ENCODE measurements at places on chromosomes 2 and 18.

DNA sequence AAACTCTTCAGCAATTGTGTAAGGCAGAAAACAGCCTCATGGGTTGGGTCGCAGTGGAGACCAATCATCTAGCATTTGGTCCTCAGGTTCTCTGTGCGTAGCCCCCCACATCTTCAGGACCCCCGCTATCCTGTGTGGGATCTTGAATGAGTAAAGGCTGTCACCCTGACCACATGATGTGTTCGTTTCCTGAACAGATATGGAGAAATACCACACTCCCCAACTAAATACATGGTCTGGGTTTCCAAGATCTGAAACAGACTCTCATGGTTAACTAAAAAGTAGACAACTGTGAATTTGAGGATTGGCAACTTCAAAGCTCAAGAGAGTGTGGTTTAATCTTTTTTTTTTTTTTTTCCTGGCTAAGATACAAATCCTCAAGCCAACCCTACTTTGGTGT is 23.2 kb downstream of the DOCK10 start:
- no peak for DNase-seq

GRCh38 chr2:145682546-145683157 is 1162.7 kb upstream of the ZEB2 start:
- no peak for DNase-seq

DNA sequence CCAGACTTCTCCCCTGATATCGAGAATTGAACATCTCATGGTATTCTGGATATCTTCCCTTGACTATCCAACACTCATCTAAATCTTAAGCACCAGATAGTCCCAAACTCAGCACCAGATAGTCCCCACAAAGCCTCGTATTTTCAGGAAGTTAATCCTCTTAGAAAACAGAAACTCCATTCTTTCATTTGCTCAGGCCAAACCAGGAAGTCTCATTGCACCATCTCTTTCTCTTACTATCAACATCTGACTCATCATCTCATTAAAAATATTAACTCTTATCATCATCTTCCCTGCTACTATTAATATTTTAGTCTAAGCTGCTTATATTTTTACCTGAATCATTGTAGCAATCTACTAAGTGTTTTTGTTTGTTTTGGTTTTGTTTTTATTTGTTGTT is 286.4 kb downstream of the GALNT13 start:
- no peak for DNase-seq

DNA sequence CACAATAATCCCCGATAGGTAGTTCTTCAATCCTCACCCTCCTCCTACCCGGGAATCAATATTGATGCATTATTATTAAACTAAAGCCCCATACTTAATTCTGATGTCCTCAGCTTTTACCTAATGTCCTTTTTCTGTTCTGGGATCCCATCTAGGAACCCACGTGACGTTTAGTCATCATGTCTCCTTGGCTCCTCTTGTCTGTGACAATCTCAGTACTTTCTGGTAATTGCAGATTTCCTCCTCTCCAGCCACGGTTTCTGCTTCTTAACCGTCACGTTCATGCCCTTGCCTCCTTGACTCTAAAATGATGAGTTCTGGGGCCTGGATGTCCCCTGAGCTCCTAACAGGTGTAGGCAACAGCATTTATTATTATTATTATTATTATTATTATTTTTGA is 2.9 kb upstream of the DGKD start:
- DNase-seq = no peak

- no peak for DNase-seq
Measured at GRCh38 chr2:10369269-10370255, 66.9 kb downstream of the HPCAL1 start.

DNA sequence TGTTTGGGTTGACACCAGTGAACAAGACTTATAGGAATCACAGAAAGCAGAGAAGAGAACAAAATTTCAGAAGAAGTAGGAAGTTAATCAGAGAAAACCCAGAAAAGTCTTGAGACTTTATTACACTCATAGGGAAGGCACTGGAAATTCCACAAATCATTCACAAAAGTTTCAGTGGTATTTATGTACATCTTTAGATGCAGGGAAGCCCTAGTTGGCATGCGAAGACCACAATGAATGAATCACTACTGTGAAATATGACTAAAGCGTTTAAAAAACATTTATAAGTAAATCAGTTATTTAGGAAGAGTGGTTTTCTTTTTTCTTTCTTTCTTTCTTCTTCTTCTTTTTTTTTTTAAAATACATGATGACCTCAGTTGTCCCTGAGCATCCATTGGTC is 105.1 kb downstream of the NUP35 start:
- no peak for DNase-seq

- DNase-seq = no peak
Measured at GRCh38 chr2:121130301-121130850, 154.6 kb downstream of the TFCP2L1 start.

DNA sequence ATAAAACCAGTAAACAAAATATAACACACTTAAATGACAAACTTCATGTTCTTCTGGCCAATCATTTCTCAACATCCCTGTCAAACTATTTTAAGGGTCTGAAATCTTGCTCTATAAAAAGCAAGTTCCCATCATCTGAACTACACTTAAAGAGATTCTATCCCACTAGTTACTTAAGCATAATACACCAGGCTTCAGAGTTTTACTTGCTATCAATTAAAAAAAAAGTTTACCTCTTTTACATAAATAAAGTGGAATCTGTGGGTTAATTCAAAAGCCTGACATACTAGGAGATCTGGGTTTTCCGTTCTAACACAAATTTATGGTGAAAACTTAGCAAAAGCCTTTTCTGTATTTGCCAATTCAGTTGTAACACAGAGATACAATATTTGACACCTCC is 1.9 kb downstream of the CLASP1 start:
- DNase-seq = no peak

DNA sequence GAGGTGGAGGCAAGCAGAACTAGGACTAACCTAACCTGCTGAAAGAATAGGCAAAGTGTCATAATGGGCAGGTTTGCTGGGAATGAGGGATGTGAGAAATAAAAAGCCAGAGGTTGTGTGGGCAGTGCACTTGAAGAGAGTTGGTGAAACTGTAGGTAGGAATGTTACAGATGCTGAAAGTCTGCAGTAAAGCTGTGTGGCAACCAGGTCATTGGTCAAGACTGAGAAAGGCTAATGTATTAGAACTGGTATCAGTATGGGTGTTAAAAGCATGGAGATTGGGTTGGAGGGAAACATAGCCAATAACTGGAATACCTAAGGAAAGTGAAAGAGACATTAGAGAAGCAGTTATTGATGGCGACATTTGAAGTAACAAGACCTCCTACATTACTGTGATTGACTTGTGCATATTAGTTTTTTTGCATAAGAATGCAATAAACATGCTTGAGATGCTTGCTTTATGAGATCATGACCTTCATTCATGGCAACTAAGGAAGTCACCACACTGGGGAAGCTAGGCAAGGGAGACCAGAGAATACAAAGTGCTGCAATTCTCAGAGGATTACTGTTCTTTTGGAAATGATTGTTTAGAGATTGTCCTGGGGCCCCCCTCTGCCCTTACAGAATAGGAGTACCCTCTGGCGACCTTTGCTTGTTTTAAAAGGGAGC is 11.8 kb downstream of the GULP1 start:
- DNase-seq = no peak

DNA sequence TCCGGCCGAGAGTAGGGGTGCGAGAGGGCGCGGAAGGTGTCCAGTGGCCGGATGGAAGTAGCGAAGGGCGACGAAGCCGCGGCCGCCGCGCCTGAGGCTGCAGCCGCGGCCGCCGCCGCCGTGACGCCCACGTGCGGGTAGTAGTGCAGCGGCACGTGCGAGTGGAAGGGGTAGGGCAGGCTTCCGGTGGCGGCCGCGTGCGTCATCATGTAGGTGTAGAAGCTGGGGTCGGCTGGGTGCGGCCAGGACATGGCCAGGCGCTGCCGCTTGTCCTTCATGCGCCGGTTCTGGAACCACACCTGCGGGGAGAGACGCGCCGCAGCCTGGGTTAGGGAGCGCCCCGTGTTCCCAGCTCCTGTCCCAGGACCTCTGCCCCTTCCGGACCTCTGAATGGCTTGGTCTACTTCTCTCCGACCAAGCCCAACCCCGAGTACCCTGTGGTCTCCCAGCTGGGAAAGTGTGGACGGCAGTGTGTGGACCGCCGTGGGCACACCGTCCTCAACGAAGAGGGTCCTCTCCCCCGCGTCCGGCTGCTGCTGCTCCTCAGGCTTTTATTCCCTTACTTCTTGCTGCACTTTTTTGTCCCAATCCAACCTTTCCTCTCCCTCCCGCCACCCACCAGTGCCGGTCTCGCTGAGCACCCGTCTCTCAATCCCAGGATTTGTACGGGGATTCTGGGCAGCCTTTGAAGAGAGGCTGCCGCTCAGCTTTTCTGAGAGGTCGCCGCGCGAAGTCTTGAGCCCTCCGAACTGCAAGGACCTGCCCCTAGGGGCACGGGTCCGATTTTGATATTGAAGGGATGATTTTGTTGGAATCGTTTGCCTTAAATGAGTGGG is 3.0 kb downstream of the EVX2 start:
- DNase-seq = no peak

DNA sequence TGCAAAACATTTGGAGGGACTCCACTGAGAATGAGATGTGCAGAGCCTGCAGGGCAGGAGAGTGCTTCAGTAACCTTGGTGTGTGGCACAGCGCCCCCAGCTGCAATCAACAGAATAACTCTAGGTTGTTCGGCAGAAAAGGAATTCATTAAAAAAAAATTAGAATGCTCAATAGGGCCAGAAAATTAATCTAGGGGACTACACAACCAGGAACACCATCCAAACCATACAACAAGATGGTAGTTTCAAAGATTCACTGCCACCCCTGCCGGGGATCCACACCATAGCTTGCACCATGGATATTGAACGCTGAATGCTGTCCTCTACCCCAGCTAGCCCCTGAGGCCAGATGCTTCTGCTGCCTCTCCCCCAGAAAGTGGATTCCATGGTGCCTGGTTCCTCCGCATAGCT is 50.1 kb downstream of the THUMPD2 start:
- no peak for DNase-seq

DNA sequence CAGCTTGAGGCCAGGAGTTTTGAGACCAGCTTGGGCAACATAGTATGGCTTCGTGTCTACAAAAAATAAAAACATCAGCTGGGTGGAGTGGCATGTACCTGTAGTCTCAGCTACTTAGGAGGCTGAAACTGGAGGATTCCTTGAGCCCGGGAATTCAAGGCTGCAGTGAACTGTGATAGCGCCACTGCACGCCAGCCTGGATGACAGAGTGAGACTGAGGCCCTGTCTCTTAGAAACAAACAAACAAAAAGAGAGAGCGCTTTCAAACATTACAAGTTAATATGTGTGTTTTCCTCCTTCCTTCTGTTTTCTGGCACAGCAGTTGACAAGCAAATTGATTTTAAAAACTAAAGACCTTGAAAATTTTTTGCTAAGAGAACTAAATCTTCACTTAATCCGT is 9.9 kb downstream of the EPC2 start:
- DNase-seq = no peak

DNA sequence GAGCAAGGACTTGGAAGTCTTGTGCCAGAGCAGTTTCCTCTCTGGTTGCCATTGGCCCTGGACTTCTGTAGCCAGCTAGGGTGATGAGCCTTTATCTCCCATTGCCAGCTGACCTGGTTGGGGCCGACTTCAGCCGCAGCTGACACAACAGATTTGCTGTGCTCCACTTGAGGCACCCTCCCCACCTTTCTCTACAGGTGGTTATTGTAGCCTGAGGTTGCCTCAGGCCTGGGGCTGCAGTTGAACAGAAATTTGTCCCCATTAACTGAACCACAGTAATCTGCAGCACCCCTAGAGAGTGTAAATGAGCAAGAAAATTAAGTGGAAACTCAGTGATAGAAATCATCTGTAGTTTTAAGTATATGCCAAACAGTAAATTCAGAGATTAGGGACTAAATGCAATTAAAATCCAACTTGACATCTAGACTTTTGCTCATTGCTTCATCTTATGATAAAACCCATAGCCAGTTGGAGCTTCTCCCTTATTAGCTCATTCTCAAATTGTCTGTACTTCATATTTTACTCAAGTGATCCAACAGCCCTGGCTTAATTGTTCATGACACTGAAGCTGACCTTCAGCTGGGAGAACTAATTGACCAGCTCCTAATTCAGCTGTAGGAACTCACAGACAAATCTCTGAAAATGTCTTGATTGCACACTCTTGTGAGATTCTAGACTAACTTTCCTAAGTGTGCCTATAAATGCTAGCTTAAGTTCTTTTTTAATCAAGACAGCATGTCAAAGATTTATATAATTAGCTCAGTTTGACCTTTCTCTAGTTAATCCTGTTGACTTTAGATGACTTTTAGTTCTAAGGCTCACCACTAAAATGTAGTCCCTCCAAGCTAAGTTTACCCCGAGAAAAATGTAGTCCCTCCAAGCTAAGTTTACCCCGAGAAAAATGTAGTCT is 48.9 kb downstream of the COPS8 start:
- DNase-seq = no peak

- no peak for DNase-seq
Measured at GRCh38 chr18:77111951-77112746, 20.4 kb downstream of the MBP start.

GRCh38 chr2:7119132-7119835 is 202.1 kb downstream of the RNF144A start:
- no peak for DNase-seq

- no peak for DNase-seq
Measured at GRCh38 chr2:23605236-23605635, 220.3 kb downstream of the KLHL29 start.

DNA sequence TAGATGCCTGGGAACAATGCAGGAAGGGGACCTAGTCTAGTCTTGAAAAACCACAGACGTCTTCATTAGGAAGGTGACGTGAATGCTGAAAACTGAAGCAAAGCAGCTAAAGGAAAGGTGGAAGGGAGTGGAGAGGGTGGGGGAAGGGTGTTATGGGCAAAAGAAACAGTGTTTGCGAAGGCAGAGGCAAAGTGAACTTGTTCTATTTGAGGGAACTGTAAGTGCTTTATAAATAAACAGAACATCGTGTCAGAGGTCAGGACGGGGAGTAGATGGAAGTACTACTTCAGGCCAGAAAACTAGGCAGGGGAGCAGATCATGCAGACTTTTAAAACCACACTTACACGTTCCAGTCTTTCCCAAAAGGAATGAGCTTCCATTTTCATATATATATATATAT is 57.8 kb downstream of the FASTKD2 start:
- no peak for DNase-seq

GRCh38 chr2:152826581-152827279 is 108.3 kb downstream of the ARL6IP6 start:
- DNase-seq = no peak

- DNase-seq = no peak
Measured at GRCh38 chr18:54080858-54081257, 143.6 kb downstream of the MBD2 start.

GRCh38 chr2:91839904-91840868 is 3031.0 kb upstream of the TEKT4 start:
- DNase-seq = no peak

DNA sequence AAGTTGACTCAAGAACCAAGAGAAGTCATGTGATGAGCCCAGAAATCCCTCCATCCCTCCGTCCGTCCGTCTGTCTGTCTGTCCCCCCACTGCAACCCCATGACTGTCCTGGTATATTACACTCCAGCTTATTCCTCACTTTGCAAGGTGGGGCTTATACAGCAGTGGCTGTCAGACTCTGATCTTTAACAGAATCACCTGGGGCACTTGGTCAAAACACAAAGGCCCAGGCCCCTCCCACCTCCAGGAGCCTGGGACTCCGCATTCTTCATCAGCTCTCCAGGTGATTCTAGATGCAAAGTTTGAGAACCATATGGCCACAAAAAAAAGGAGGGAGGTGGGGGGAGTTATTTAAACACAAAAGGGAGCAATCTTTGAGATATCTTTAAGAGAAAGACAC is 61.4 kb downstream of the MYO5B start:
- no peak for DNase-seq

GRCh38 chr2:118857677-118858484 is 10.4 kb upstream of the EN1 start:
- DNase-seq = no peak

All from activated CD8-positive, alpha-beta memory T cell treated with anti-CD3 and anti-CD28 coated beads for 1 hour (primary cell).